ENCODE measurements at places on chromosomes 3 and 15.
A peak's percentile ranks its signal among the peaks of the same experiment; 100 is the strongest.

DNA sequence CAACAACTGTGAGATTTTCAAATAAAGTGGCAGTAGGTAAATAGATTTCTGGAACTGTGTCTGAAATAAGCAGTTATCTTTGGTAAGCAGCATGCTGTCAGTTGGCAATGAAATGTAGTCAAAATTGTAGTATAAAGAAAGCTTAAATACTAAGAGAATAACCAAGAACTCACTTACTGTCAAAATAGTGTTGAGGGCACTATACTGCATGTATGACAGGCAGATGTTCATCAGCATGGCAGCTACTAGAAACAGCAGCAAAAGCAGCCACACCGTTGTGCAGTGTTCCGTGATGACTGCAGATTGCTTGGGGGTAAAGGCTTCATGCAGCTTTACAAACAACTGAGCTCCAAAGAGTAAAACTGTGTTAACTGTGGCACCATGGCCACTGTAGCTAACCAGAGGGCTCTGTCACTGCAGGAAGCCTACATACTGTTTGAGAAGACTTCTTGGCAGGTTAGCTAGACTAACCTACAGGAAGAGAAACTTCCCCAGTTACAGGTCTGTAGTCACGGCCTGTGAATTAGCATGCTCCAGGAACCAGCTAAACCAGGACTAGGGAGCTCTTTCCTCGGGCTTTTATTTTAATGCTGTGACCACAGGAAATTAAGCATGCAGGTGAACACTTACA, 459.7 kb downstream of the TBL1XR1 start:
- peak; percentile 50 for DNase-seq

- no peak for DNase-seq
These were observed 13.0 kb upstream of the RAMAC start for GRCh38 chr15:82972990-82973389.

DNA sequence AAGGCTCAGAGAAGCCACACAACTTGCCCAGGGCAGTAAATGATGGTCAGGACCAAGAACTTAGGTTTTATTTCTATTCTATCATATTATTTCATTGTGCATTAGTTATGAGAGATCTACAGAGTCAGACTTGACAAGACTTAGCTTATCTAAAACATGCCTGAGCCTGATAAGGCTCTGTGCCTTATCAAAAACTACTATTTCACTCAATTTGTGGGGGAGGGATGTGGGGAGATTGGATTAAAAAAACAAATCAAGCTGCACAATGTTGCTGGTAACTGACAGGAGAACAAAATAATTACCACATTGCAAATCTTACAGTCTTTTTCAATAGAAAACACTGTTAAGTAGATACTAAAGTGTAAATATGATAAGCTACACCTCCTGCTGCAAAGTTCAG, 16.0 kb downstream of the HACD2 start:
- DNase-seq, result no peak

DNA sequence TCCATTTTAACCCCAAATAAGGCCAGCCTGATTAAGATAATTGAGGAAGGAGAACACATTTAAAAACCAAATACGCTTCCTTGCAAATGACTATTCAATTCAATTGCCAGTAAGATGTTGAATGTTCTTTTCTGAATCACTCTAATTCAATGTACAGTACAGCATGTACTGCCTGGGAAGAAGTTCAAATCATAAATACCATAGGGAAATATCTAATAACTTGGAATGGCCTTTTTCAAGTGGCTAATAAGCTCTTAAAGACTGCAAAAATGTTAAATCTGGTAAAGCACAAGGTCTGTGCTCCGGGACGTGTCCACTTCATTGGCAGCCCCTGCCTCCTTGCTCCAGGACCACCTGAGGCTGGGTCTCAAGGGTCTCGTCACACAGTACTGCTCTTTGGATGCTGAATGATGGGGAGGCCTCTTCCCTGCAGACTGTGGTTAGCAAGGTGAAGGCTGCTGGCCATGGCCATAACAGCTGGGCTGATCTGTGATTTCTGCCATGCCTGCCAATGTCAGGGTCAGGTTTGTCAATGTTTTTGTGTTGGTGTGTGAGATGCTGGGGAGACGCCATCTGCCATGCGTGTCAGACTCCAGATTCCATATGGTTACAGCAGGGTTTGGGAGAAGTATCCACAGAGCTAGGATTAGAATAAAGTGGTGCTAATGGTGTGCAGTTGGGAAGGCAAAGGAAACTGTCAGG, 300.5 kb downstream of the ADAMTS17 start:
- DNase-seq, result no peak

GRCh38 chr3:94525043-94525442, 462.2 kb downstream of the NSUN3 start:
- no peak for DNase-seq

Data from NCI-H2081 (cell line).